Fibroblast of upper back skin (primary cell): ENCODE measurements at places on chromosomes 6 and 20.

GRCh38 chr20:47677635-47678453 is 107.4 kb downstream of the SULF2 start:
- DNase-seq, result peak; percentile 10

DNA sequence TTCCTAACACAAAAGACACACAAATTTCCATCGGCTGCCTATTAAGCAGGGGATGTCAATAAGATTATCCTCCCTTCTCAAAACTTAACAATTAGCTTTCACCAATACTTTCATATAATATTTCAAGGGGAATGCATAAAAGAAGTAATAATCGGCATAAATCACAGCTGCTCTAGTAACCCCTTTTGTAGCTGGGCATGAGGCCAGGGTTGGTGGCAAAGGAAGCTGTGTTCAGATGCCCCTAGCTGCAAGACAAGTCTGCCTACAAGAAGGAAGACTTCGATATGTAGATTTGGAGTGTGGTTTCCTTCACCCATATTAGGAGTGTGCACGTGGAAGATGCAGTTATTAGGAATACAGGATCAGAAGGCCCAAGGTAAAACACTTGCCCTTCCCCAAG is 156.9 kb upstream of the SSTR4 start:
- no peak for DNase-seq

DNA sequence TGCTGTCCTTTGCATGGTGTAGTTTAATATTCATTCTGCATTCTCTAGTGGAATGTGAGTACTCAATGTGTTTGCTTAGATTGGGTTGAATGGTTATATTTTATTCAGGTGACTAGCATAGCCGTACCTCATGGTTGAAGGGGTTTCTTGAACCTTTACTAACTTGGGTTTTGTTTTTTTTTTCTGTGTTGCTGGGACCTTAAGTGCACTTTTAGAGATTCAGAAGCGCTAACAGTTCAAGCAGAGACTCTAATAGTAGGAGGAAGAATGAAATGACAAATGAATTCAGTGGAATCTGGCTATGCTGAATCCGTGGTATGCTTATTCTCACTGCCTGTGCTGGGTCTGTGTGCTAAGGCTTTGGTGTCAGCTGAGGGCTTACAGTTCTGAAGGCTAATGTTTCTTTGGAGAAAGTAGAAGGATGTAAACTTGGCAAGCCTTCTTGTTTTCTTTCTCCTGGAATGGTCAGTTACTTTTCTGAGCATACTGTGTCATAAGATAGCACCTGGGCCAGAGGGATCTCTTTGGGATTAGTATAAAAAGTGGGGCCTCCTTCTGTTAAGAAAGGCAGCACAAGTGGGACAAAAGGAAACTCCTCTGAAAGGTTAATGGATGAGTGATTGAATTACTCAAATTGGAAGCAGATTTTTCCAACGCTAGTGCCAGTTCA is 28.7 kb downstream of the RNF144B start:
- DNase-seq, result peak; percentile 75

GRCh38 chr6:100470422-100471120 is 5.8 kb upstream of the SIM1 start:
- DNase-seq, result no peak

- peak; percentile 21 for DNase-seq
Measured at GRCh38 chr6:115783402-115784061, 277.2 kb downstream of the FRK start.

DNA sequence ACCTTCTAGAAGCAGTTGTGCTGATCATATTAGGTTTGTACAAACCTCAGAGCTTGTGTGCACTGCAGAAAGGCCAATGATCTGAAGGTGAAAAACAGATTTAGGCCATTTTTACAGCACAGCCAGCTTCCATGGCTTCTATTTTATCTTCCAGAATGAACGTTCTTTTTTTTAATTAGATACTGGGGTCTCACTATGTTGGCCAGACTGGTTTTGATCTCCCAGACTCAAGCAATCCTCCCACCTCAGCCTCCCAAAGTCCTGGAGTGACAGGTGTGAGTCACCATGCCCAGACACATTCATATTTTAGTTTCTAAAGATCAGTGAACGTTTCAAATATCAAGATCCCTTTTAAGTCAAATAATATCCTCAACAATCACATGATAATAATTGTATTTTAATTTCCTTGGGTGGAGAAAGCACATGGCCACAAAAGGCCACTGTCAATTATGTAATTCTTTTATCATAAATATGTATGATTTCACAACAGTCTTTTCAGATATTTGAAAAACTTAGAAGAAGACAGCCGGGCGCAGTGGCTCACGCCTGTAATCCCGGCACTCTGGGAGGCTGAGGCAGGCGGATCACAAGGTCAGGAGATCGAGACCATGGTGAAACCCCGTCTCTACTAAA is 326.7 kb upstream of the JARID2 start:
- DNase-seq, result no peak

DNA sequence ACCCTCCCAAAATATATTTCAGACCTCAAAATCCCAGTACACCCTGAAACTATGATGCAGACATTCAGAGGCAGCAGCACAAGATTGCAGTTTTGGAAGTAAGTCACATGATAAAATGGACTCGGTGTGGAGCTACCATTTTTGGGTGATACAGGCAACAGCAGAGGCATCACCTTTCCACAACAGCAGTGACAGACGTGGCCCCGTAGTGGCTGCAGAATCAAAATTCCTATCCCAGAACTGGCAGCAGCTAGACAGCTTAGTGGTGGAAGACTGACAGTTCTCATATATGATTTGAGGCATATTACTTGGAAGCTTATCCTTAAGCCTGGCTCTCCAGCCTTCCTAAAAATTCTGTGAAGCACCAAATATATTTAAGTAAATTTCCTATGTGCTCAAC is 19.9 kb downstream of the PLN start:
- no peak for DNase-seq

- no peak for DNase-seq
Measured at GRCh38 chr20:15111654-15112053, 774.2 kb upstream of the FLRT3 start.

DNA sequence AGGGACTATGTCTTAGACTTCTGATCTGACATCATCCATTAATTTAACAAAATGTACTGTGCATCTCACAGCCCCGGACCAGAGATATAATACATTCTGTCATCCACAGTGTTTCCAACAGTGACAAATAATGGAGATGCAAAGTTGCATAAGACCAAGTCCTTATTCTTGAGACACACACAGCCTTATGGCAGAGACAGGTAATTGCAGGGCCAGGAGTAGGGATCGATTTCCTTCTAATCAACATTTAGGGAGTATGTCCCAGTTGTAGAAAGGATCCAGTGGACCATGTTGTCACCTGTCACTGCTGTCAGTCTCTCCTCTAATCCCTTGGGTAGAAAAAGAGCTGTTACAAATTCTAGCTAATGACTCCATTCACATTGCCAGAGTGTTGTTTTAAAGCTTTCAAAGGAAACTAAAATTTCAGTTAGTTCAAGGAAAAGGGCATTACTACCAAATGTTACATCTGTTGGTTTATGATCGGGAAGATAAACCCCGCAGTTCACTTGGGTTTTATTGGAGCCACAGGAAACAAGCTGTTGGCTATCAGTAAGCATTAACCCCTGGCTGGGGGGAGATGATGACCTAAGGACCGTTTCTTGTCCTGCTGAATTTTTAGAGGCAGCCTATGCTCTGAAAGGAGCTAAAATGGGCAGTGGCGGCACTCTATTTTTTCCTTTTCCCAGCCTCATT is 111.4 kb upstream of the ATXN1 start:
- DNase-seq, result no peak
